ENCODE measurements at places on chromosomes 1 and 21.

GRCh38 chr1:204660509-204660908 lies 25.0 kb downstream of the LRRN2 start:
- DNase-seq = no peak

- DNase-seq = no peak
These were observed 15.1 kb downstream of the PRMT2 start for GRCh38 chr21:46650476-46651098.

DNA sequence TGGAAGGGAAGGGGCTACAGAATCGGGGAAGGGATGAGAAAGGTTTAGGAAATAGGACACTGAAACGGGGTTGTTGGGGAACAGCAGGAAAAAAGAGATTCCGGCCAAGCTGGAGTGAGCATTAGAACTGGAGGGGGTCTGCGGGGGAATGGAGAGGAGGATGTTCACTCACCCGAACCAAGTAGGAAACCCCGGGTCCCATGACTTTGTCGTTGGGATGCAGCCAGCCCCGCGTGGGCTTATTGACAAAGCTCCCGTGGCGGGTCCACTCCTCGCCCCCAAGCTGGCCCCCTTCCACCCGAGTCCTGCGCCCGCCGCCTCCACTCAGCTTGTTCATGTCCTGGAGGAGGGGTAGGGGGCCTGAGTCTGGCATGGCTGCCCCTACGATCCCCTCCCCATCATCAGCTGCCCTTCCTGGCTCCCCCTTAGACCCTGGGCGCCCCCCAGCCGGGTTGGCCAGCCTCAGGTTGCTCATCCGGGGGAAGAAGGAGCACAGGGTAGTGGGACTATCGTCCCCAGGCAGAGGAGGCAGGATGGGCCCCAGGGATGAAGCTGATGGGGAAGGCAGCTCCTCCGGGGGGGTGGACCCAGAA lies 591 bp downstream of the SHC1 start:
- DNase-seq = no peak

- DNase-seq = no peak
These were observed 43.0 kb upstream of the EGLN1 start for GRCh38 chr1:231465051-231465450.

DNA sequence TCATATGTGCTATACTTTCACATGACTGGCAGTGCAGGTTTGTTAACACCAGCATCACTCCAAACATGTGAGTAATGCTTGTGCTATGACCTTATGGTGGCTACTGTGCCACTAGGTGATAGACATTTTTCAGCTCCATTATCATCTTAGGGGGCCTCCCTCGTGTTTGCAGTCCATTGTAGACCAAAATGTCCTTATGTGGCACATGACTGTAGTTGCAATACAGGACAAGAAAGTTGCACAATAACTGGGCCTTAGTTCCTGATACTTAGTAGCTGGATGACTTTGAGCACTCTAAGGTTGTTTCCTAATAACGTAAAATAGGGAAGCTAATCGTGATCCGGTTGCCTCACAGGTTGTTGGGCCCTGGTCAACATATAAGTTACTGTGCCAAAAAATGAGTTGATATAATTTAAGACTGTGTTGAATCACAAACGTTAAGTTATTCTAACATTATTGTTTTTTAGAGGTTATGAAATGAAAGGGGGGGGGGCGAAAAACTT lies 511 bp upstream of the SNX27 start:
- no peak for DNase-seq

DNA sequence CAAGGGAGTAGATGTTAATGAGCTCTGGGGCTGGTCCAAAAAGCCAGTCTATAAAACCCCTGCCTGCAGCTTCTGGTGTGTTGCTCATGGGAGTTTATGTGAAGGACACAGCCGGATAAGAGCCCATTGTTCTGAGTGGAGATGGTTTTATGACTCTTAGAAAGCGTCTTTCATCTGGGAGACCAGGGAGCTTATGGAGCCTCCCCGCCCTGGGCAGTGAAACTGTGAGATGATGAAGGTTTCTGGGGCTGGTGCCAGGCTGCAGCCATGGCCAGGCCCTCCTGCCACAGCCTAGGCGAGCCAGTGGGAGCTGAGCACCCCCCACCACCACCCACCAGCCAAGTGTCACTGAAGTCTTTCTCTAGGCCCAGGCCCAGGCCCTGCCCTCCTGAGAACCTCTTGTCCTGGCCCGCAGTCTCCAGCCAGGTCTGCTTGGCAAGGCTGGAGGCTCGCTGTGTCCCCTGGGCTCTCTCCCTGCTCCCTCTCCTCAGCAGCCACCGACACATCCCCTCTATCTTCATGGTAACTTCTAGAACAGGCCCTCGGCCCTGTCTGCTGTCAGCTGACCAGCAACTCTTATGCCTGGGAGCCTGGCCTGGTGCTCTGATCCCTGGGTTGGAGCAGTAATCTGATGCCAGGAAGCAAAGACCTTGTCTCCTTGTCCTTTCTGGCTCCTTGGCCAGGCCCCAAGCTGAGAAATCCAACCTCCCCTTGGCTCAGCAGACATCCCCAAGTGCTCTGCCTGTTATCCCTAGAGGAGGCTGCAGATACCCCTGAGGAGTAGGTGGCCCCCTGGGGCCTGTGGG lies 7.6 kb upstream of the ARHGEF10L start:
- no peak for DNase-seq

DNA sequence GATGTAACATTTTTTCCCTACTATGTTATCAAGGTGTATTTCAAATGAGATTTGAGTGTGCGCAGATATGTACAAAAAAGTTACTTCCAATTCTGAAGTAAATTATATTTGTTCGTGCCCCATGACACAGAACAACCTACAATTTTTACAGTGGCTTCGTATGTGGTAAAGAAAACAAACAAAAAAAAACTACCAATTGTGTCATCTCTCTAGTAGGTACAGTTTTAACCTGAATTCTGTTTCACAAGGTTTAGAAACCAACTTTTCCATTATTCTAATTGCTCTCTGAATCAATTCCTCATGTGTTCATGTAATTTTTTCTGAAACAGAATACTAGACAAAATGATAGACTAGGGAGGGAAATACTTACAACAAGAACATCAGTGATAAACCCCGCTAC lies 7.4 kb downstream of the SCAF4 start:
- DNase-seq = no peak

DNA sequence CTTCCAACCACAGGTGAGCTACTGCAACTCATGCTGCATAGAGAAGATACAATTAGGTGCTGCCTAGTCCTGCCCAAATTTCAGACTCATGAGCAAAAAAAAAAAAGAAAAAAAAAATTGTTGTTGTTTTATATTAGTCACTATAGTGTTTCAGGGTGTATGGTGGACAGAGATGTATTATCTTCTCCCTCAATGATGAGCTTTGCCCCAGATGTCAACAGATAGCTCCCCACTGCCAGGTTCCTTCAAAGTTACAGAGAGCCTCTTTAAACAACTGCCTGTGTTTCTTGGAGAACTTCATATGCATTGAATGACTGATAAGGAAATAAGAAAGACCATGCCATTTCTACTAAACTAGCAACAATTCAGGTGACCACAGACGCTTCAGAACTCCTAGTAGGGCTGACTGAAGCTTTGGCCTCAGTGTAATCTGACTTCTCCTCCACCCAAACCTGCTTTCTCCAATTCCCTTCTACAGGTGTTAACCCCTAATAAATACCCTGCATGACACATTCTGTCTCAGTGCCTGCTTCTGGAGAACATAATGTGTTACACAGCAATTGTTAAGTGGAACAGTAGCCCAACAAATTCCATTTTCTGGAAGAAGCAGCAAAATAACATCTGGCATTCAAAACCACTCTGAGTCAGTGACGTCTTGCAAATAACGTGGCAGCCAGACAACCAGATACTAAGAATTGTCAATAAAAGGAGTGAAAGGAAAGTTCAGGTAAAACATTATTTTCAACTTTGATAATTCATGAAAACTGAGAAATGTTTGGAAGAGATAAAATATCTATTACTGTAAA lies 147.7 kb downstream of the CDC42BPA start:
- no peak for DNase-seq

Measured in retina (tissue), 1 donor.